ENCODE measurements at places on chromosomes 16 and 17.
A peak's percentile ranks its signal among the peaks of the same experiment; 100 is the strongest.

GRCh38 chr17:56624912-56625311 is 31.4 kb downstream of the NOG start:
- no peak for DNase-seq

GRCh38 chr16:69848637-69849545 is 86.8 kb downstream of the WWP2 start:
- DNase-seq, result peak; percentile 97

GRCh38 chr17:81920612-81921536 is 2.9 kb upstream of the SIRT7 start:
- DNase-seq, result no peak

- DNase-seq, result no peak
These were observed 67.4 kb downstream of the PPM1E start for GRCh38 chr17:58823051-58823525.

DNA sequence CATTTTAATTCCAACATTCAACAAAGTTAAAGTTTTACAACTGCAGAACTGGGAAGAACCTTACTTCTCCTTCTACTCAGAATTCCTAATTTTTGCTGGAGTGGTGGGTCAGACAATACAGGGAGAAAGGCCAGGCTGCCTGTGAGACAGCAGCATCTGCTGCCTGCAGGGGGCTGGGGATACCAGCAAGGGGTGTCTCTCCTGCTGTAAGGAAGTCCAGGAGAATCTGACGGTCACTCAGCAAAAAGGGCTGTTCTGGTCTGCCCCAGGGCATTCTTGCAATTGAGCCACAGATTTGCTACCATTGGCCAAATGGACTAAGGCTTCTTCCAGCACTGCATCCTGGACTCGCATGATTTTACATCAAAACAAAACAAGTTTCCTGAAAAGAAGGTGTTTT is 426.6 kb upstream of the CDH11 start:
- no peak for DNase-seq

Data from umbilical cord (tissue), 2 donors.